Spinal cord (tissue), 10 donors: ENCODE measurements at places on chromosomes 3 and 15. TPM values are rescaled to one million over a fixed set of nuclear protein-coding genes. Genes with fewer than 3 reads are reported as not detected.

The TRPM7 gene
- 51.6 TPM for total RNA-seq

The AMOTL2 gene
- 54.7 TPM for total RNA-seq

GRCh38 chr3:78647726-78648125 lies 1120.1 kb downstream of the ROBO1 start:
- DNase-seq = no peak
- H3K4me1 ChIP-seq = no peaks in the 10 kb centered on the region
- no peak overlapping the region for H3K4me3 ChIP-seq
- no peak overlapping the region for H3K27ac ChIP-seq

The XCR1 gene
- not detected for total RNA-seq

- H3K36me3 ChIP-seq = peaks cover 74% of the 10 kb centered on the region
- no peaks in the 10 kb centered on the region for H3K27me3 ChIP-seq
- no peak overlapping the region for H3K27ac ChIP-seq
- no peak overlapping the region for H3K4me3 ChIP-seq
These were observed 16.8 kb downstream of the RBSN start for GRCh38 chr3:15081960-15082664.

DNA sequence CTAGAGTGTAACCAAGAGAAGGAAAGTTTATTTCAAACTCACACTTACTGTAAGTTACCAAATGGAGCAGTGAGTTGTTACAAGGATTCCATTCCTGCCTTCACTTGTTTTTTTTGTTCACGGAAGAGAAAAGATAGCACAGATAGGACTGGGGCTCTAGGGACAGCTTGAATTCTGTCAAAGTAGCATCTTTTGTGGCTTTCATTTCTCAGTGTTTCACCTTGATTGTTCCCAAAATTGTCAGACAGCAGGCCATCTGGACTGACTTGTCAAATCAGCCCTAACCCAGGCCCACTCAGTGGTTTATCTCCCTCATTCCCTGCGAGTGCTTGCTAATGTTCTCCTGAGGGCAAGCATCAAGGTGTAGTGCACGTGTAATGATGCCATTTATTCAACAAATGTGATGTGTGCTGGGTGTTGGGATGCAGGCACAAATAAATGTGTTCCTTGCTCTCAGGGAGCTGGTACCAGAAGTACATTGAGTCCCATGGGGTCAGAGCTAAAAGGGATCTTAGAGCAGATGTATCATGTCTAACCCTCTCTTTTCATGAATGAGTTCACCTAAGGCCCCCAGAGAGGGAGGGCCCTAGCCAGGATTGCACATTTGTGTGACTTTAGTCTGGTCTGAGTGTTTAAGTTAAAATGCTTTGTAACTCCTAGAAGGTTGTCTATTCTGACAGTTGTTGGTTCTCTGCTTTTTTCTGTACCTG lies 49.1 kb downstream of the PDHB start:
- no peaks in the 10 kb centered on the region for H3K27me3 ChIP-seq
- DNase-seq = no peak
- no peak overlapping the region for H3K27ac ChIP-seq
- no peak overlapping the region for H3K4me3 ChIP-seq
- peaks cover 4% of the 10 kb centered on the region for H3K36me3 ChIP-seq

The TIMP4 gene
- 6.2 TPM for total RNA-seq

The TRPM1 gene
- 0.10 TPM for total RNA-seq

The UBAP1L gene
- total RNA-seq = 5.5 TPM

DNA sequence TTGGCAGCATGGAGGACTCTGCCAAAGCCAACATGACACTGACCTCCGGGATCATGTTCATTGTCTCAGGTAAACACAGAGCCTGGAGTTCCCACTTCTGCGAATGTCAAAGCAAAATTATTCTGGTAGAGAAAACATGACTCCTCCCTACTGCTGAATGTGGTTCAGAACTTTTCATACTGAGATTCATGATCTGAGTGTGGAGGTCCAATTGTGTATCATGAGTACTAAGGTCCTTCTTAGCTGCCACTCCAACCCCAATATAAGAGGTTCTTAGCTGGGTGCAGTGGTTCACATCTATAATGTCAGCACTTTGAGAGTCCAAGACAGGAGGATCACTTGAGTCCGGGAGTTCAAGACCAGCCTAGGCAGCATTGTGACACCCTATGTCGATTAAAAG lies 13.8 kb downstream of the CLDN18 start:
- no peaks in the 10 kb centered on the region for H3K36me3 ChIP-seq
- no peaks in the 10 kb centered on the region for H3K4me1 ChIP-seq
- no peak overlapping the region for H3K27ac ChIP-seq
- no peak for DNase-seq

- H3K4me3 ChIP-seq = no peak overlapping the region
- no peaks in the 10 kb centered on the region for H3K27me3 ChIP-seq
- DNase-seq = no peak
These were observed 12.6 kb downstream of the PAQR5 start for GRCh38 chr15:69311319-69311721.

The SEMA3F gene
- total RNA-seq = 9.1 TPM

The DNAH12 gene
- total RNA-seq = 2.8 TPM

The GOLGA8R gene
- total RNA-seq = 2.8 TPM

The ITGA11 gene
- 18.7 TPM for total RNA-seq

DNA sequence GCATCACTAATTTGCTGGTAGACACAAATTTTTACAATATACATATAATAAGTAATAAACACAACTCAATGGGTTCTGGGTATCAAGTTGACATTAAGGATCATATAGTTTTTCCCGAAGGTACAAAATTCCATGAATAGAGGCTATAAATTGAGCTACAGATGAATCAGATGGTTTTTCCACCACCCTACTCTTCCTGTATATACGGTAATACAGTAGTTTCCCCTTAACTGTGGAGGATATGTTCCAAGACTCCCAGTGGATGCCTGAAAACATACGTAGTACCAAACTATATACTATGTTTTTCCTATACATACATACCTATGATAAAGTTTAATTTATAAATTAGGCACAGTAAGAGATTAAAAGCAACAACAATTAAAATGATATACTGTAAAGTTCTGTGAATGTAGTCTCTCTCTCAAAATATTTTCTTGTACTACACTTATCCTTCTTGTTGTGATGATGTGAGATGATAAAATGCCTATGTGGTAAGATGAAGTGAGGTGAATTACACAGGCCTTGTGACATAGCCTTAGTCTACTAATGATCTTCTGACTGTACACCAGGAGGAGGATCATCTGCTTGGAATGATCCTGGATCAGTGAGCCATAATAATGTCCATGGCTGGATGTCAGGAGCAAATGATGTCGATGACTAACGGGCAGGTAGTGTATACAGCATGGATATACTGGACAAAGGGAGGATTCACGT lies 116.7 kb downstream of the NR1I2 start:
- DNase-seq = no peak
- H3K4me1 ChIP-seq = no peaks in the 10 kb centered on the region
- H3K27ac ChIP-seq = no peak overlapping the region
- no peak overlapping the region for H3K4me3 ChIP-seq

DNA sequence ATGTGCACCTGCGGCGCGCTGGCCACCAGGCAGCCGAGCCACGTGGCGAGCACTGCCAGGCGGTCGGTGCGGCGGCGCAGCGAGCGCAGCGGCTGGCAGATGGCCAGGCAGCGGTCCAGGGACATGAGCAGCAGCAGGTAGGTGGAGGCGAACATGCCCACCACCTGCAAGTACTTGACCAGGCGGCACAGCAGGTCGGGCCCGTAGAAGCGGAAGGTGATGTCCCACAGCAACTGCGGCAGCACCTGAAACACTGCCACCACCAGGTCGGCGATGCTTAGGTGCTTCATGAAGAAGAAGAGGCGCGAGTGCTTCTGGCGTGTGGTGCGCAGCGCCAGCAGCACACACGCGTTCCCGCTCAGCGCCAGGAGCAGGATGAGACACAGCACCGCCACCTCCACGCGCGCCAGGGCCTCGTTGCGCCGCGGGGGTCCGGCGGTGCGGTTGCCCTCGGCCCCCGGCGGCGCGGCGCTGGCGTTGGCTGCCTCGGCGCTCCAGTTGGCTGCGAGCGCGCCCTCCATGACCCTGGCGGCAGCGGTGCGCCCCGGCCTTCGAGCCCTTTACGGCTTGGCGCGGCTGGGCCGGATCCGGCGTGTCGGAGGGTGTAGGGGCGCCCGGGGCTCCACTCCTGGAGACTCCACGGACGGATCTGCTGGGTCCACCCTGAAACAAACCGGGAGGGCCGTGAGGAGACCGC lies 1.6 kb downstream of the OXTR start:
- no peak overlapping the region for H3K27ac ChIP-seq
- H3K4me1 ChIP-seq = peaks cover 22% of the 10 kb centered on the region
- peaks cover 42% of the 10 kb centered on the region for H3K27me3 ChIP-seq
- no peaks in the 10 kb centered on the region for H3K36me3 ChIP-seq
- DNase-seq = no peak
- no peak overlapping the region for H3K4me3 ChIP-seq

DNA sequence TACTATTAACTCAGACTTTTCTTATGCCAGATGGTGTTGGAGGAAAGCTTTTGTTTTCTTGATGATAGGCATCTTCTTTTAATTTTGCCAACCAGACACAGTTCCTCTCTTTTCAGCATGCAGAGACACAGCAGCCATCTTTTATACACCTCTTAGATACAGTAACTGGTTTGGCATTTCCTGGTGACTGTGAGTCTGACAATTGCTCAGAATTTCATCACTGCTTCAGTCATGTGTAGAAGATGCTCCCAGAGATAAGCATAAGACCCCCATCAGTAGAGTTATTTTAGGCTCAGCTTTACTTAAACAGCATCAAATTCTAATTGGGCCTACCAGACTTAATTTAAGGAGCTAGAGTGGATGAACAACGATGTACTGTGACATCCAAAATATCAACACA lies 779.0 kb downstream of the SQOR start:
- DNase-seq = no peak
- H3K27ac ChIP-seq = no peak overlapping the region
- H3K36me3 ChIP-seq = no peaks in the 10 kb centered on the region
- no peak overlapping the region for H3K4me3 ChIP-seq

- H3K27ac ChIP-seq = no peak overlapping the region
- no peak overlapping the region for H3K4me3 ChIP-seq
- H3K4me1 ChIP-seq = no peaks in the 10 kb centered on the region
- H3K36me3 ChIP-seq = no peaks in the 10 kb centered on the region
These were observed 60.9 kb upstream of the MAGI1 start for GRCh38 chr3:66099541-66100065.

The SEMA5B gene
- total RNA-seq = 14.2 TPM

DNA sequence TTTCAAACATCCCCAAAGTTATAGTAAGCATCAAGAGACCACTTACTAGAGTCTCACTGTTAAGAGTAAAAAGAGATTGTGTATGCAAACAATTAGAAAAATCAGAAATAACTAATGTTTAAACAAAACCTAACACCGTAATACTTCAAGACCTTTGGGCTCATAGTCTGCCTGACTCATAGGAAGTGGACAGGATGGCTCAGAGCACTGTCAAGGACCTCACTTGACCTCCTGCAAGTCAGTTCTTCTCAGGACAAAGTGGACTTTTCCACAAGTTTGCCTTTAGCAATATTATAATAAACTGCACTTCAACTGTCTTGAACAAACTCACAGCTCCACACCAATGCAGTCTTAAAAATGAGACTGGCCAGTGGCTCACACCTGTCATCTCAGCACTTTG lies 34.8 kb downstream of the IL12A start:
- no peaks in the 10 kb centered on the region for H3K4me1 ChIP-seq
- no peaks in the 10 kb centered on the region for H3K27me3 ChIP-seq
- no peak for DNase-seq
- no peaks in the 10 kb centered on the region for H3K36me3 ChIP-seq

GRCh38 chr15:94042180-94042928 lies 189.0 kb upstream of the MCTP2 start:
- H3K27ac ChIP-seq = no peak overlapping the region
- H3K27me3 ChIP-seq = no peaks in the 10 kb centered on the region
- H3K4me1 ChIP-seq = no peaks in the 10 kb centered on the region
- no peak overlapping the region for H3K4me3 ChIP-seq
- no peaks in the 10 kb centered on the region for H3K36me3 ChIP-seq
- no peak for DNase-seq

The ADCY5 gene
- 29.5 TPM for total RNA-seq
